ENCODE measurements at places on chromosomes 7 and 10.

DNA sequence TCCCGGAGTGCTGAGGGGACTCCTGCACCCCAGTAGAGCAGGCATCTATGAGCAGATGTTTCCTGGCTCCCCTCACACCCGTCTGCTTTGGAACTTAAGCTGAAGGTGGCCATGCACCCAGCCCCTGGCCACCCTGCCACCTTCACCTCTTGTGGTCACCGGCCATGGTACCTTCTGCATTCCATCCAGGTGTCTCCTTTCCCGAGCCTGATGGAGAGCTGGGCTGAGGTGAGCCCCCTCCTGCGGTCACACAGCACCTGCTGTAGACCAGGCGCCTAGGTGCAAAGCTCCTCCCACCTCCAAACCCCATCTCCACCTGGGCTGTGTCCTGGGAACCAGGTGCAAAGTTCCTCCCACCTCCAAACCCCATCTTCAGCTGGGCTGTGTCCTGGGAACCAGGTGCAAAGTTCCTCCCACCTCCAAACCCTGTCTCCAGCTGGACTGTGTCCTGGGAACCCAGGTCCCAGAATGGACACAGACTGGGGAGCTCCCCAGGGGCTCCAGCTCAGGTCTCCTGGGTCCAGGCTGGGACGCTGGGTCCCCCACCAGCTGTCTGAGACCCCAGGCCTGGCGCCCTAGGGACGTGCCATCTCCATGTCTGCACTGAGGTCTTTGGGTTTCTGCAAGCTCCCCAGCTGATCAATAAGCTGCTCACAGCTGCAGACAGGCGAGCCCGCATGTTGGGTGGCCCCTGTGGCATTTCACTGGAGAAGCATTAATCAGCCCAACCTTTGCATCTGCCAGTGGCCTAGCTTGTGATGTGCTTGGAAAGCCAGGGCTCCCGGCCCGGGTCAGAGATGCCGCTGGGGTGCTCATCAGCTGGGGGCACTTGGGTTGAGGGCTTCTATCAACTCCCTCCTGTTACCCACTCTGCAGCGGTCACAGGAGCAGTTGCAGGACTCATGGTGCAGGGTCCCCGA is 61.2 kb upstream of the INPP5A start:
- no peak for DNase-seq

GRCh38 chr10:116133634-116134033 is 139.4 kb downstream of the GFRA1 start:
- DNase-seq = no peak

GRCh38 chr7:98870121-98870651 is 372 bp upstream of the TMEM130 start:
- peak; percentile 79 for DNase-seq

- DNase-seq = no peak
Observed at GRCh38 chr7:27510541-27510940, 152.1 kb downstream of the HIBADH start.

- no peak for DNase-seq
Observed at GRCh38 chr10:63576501-63576900, 55.3 kb downstream of the REEP3 start.

GRCh38 chr7:4040109-4040928 is 641.8 kb upstream of the FOXK1 start:
- no peak for DNase-seq

DNA sequence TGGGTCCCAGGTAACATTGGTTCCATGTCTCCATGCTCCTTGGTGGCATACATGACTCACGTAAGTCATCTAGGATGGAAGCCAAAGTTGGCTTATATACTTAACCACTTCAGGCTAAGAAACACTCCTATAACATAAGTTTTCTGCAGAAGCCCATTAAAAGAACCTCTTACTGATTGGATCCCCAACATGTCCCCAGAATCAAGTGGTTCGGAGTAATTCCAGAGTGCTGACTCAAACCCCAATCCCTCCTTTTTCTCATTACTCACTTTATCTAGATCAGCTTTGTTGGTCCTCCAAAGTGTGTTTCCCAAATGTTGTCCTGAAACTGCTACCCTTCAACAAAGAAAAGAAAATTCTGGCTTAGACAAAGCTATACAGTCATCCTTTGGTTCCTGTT is 10.1 kb upstream of the ATOH7 start:
- DNase-seq = no peak

GRCh38 chr7:36487756-36488336 is 98.2 kb downstream of the ANLN start:
- peak; percentile 58 for DNase-seq

DNA sequence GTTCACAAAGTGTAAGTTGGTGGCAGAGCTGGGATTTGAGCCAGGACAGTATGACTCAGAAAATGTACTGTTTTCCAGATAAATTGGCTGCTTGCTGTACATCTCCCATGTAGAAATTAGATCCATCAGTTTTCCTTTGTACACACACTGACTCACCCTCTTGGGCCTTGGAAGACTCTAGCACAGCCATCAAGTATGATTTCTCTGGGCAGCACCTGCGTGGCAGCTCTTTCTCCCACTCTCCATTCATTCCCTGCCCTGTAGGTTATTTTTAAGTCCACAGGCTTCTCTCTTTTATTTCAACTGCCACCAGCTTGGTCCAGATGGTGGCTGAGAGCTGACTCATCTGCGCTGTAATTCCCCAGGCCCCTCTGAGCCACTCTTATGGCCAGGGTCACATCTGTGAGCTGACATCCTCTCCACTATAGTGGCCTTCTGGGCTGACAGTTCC is 28.3 kb upstream of the SDK1 start:
- no peak for DNase-seq

DNA sequence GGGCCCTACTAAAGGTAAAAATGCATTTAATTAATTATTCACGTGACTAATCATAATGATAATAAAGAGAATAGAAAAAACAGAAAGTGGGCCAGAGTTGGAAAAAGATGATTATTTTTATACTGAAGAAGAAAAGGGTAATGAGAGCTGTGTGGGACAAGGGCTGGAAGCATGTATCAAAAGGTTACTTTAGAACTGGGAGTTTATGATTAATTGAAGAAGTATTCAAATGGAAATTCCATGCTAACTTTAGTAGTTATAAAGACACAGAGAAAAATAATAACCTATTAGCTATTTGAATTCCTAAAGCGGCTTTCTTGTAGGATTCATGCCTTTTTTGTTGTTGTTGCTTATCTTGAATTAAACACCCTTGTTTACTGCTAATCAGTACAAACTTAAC is 49.9 kb downstream of the MKX start:
- no peak for DNase-seq

- no peak for DNase-seq
Observed at GRCh38 chr7:10759120-10759519, 214.6 kb upstream of the PHF14 start.

GRCh38 chr10:22683140-22683389 is 31.3 kb downstream of the PIP4K2A start:
- DNase-seq = no peak

GRCh38 chr7:27172823-27173510 is 1.2 kb downstream of the HOXA10 start:
- peak; percentile 20 for DNase-seq

DNA sequence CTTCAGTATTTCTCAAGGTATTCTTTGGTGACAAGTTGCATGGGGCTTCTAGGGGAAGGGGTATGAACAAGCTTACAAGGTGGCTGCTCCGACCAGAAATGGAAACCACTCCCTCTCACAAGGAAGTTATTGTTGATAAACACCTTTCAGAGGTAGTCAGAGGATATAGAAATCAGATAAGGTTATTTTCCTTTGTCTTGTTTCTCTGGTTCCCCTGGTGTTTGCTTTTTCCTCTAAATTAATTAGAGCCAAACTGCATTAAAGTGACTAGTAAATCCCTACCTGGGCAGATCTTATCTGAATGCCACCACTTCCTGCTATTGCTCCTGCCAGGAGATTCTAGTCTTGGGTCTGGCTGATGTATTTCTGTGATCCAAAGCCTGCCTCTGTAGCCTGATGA is 725.4 kb downstream of the INHBA start:
- DNase-seq = no peak

DNA sequence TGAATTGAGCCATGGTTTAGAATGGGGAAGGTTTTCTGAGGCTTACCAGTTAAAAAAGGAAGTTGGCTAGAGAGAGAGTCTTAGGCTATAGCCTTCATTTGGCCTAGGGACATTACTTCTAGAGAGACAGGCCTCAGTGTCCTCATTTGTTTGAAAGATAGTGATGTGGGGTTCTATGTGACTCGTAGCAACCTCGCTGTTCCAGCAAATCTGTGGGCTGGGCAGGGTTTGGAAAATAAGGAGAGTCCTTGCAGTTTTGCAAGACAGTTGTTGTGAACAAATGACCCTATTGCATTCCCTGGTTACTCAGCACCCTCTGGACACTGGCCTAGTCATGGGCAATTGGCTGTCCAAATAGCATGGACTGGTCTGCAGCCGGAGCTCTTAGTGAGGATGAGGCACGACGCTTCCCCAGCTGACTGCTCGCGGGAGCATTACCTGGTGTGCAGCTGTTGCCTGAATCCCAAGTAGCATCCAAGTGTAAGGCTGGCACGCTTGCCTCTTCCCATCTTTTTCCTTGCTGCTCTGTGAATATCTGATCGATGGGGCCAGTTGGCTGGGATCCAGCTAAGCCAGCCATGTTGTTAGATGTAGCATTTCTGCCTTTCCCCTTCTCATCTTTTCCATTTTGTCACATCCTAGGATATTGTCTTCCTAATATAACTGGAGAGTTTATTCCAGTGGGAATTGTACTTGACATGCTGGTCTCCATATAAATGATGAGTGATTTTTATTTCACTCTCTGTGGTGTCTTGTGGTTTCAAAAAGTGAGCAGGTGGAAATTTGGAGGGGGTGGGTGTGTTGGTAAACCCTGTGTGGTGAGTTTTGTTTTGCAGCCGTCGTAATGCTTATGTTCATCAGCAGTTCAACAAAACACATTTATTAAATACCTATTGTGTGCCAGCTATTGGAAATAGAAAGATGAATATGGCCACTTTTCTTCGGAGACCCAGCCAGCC is 99.8 kb downstream of the SND1 start:
- no peak for DNase-seq

GRCh38 chr7:33534833-33535232 is 370.5 kb upstream of the BMPER start:
- DNase-seq = no peak

DNA sequence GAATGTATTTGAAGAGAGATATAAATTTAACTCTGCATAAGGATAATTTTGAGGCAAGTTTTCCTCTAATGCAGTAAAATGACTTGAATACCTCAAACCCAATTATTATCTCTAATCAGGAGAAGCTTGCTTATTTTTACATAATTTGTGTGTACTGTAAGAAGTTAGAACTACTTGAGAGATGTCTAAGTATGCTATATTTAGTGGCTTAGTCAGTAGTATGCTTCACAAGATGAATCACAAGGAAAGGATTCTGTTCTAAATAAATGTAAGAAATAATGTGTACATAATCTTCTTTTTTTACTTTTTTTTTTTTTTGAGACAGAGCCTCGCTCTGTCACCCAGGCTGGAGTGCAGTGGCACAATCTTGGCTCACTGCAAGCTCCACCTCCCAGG is 13.7 kb downstream of the PHTF2 start:
- no peak for DNase-seq

DNA sequence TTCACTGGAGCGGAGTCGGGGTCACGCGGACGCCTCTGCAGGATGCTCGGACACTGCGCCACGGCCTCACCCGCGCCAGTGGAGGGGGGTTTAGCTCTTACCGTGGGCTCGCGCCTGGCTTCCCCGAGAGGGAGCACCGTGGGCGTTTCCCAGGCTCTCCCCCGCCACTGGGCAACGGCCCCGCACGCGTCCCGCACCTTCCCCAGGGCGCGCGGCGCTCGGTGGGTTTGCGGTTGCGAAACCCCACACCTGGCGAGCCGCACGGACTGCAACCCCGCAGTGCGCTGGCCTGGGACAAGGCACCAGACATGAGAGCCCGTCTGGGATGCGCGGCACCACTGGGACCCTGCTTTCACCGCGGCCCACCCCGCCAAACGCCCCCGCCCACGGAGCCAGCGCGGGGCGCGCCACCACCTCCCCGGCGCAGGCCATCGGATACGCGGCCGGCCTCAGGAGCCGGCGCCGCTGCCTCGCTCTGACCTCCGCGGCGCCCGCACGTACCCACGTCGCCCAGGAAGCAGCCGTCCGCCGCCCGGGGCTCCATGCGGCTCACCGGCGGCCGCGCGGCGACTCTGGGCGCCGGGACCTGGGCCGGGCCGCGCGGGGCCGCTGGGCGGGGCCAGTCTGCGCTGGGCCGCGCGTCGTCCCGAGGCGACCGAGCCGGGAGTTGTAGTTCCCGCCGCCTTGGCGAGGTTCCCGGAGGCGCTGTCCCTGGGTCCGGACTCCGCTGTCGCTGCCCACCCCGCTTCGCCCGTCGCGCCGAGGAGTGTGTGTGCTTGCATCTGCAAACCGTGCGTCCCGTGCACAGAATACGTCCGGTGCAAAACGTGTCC is at the start of gene ASB13:
Gene ASB13 (minus strand): TSS at position 588 of the 833 bp plus-strand sequence. CDS start 44 bp downstream, at position 544.
- peak; percentile 60 for DNase-seq

GRCh38 chr7:17910377-17910776 is 29.9 kb downstream of the SNX13 start:
- DNase-seq = no peak

DNA sequence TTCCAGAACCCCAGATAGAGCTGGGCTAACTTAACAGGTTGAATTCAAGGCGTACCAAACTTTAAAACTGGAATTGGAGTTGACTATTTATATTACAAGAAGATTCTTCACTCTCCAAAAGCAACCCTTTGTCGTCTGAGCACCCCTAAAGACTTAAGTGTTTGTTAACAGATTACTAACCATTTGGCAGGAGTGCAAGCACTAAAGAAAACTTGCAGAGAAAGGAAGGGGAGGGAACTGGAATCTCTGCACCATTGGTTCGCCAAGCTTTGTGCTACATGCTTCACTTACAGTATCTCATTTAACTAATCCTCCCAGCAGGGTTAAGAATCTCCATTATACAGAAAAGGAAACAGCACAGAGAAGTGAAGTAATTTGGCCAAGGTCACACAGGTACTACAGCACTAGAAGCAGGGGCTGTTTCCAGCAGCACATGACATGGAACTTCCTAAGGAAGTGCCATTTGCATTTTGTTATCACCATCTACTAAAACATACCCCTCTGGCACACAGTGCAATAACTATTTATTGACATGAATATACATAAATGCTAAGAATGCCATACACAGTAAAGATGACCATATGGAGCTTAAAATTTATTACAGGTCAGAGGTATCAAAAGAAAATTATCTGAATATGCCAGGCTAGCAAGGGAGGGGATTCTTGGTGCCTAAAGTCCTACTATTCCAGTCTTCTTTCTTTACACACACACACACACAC is 201.2 kb downstream of the KCNMA1 start:
- DNase-seq = no peak

DNA sequence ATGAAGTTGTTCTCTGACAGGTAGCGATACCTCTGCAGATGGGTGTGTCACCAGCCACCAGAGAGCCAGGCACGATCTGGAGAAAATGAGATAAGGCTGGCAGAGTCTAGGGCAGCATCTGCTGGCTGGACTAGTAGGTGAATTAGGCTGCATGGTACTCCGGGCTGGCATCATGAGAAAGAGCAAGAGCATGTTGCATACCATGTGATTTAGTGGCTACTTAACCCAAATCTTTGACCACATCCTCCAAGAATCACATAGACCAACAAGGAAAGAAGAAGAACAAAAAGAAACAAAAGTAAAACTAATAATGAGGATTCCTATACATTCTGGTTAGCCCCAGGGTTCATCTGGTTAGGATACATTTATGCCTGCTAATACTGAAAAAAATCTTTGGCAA is 23.4 kb upstream of the FAM170B start:
- no peak for DNase-seq

GRCh38 chr7:84297616-84298015 is 103.0 kb upstream of the SEMA3A start:
- no peak for DNase-seq

Data from activated naive CD4-positive, alpha-beta T cell treated with anti-CD3 and anti-CD28 coated beads, Interleukin-2, amount 10 ng/mL, durations not matched to agents 7 days and 5 days (primary cell).